EL (cell line): ENCODE measurements at places on chromosomes 6 and 20.

- peak; percentile 56 for DNase-seq
Measured at GRCh38 chr6:33112148-33112547, 36.4 kb downstream of the HLA-DPB1 start.

DNA sequence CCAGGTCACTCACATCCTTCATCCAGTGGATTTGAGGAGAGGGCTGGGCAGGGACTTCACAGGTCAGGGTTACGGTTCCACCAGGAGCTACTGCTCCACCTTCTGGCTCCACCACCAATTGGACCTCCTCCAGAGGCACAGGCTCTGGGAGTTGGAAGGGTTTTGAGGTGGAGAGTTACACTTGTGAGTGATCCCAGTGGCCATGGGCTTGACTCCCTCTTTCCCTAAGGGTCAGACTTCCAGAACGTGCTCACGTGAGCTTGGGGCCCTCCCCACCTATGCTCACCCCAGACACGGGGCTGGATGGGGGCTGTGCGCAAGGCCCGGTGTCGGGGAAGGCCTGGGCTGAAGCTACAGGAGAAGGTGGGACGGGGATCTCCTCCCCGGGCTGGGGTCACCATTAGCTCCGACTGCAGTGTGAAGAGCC lies 1.5 kb downstream of the AGER start:
- DNase-seq = no peak

- no peak for DNase-seq
Measured at GRCh38 chr20:58637466-58638213, 13.4 kb upstream of the STX16 start.

- DNase-seq = peak; percentile 22
Measured at GRCh38 chr6:90068703-90069523, 174.6 kb downstream of the GJA10 start.

DNA sequence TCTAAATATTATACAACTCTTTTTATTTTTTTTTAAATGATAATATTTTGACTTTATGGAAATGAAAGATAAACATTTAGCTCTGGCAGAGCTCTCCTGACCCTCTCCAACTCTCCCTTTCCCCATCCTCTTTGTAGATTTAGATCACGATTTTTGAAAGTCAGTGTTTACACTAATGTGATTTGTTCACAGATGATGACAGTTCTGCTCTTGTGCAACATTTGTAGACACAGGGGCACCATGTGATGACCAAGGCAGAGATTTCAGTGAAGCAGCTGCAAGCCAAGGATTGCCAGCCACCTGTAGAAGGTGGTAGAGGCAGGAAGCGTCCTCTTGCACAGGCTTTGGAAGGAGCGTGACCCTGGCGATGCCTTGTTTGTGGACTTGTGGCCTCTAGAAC lies 483.2 kb downstream of the QKI start:
- peak; percentile 45 for DNase-seq

DNA sequence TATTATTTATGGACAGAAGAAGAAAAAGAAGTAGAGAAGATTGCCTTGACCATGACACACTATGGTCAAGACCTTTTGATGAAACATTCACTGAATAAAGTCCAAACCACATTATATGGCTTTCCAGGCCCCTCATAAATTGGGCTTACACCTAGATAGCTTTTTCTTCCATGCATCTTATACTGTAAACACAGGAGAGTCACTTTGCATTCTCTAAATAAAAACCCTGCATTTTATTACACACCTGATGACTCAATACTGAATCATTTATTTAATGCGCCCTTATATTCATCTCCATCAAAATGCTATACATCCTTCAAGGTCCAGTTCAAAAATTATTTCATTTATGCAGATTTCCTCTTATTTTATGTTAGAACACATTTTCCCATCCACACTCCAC lies 78.0 kb downstream of the COL21A1 start:
- DNase-seq = no peak

DNA sequence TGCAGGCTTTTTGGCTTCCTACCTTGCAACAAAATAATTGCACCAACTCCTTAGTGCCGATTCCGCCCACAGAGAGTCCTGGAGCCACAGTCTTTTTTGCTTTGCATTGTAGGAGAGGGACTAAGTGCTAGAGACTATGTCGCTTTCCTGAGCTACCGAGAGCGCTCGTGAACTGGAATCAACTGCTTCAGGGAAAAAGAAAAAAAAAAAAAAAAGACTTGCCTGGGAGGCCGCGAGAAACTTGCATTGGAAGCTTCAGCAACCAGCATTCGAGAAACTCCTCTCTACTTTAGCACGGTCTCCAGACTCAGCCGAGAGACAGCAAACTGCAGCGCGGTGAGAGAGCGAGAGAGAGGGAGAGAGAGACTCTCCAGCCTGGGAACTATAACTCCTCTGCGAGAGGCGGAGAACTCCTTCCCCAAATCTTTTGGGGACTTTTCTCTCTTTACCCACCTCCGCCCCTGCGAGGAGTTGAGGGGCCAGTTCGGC lies 420 bp downstream of the SOX4 start:
- peak; percentile 67 for DNase-seq

GRCh38 chr20:16317445-16318362 lies 255.5 kb downstream of the KIF16B start:
- no peak for DNase-seq

GRCh38 chr6:37513155-37513554 lies 13.5 kb upstream of the CCDC167 start:
- DNase-seq = no peak

DNA sequence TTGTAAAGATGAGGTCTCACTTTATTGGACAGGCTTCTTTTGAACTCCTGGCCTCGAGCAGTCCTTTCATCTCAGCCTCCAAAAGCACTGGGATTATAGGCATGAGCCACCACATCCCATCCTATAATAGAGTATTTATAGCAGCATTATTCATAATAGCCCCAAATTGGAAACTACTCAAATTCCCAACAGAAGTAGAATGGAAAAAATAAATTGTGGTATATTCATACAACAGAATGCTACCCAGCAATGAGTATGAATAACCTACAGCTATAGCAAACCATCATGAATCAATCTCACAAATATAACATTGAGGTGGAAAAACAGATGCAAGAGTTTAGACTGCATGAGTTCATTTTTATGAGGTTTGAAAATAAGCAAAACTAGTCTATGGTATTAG lies 84.8 kb upstream of the BTBD3 start:
- DNase-seq = no peak

DNA sequence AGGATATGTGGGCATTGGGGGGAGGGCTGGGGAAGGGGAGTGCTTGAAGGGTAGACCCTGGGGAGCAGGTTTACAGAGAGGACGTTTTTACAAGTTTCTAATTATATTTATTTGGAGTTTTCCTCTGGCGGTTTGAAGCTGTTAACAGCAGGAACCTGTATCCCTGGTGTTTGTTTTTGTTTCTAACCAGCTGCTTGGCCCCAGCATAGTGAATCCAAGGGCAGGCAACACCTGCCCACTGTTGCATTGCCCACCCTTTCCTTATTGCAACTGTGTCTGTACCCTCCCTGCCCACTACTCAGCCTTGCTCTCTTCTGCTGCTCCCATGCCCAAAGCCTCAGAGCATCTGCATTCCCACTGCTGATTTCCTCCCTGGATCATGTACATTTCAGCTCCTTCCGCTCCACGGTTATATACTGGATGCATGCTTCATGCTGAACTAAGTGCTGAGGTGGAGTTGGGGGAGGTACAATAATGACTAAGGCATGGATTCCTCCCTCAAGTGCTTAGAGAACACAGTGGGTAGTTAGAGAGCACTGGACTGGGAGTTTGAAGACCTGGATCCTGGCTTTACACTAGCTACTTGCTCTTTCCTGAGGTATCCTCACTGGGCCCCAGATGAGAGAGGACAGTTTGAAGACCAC lies 6.0 kb downstream of the SCUBE3 start:
- no peak for DNase-seq

DNA sequence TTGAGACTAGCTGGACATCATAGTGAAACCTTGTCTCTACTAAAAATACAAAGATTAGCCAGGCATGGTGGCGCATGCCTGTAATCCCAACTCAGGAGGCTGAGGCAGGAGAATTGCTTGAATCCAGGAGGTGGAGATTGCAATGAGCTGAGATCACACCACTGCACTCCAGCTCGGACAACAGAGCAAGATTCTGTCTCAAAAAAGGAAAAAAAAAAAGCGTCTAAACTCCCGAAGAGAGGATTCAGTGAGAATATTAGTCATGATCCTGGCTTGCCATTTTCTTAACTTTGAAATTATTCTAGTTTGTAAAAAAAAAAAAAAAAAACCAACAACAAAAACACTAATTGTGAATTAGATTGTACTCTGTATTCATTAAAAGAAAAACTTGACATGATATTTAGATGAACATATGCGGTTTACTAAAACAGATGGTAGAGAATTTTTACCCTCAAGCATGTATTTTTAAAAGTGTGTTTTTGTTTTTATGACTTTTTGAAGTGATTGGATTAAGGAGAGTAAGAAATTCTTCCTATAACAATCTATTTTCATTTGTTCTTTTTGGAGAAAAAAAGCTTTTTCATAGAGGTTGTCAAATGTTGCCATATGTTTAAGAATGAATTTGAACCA lies 80.7 kb downstream of the UST start:
- peak; percentile 48 for DNase-seq

DNA sequence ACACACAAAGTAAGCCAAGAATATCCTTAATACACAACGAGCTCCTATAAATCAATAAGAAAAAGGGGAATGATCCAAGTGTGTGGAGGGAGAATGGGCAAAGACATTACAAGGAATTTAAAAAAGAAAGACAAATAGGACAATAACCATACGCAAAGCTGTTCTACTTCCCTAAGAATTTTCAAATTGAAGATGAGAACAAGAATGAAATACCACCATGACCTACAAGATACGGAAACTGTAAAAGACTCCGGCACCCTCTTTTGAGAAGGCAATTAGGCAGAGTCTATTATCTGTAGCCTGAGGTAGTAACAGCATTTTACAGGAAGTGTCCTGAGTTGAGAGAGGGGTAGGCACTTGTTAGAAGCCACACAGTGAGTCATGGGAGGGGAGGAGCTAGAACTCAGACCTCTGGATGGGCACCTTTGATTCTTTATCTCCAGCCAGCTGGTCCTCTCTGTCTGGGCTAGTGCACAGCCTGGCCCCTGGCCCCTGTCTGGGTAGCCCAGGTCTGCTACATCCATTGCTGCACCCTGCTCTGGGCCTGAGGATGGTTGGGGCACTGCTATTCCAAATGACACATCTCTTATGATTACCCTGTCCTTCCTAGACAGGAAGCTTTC lies 15.3 kb downstream of the RSPO4 start:
- DNase-seq = peak; percentile 28

DNA sequence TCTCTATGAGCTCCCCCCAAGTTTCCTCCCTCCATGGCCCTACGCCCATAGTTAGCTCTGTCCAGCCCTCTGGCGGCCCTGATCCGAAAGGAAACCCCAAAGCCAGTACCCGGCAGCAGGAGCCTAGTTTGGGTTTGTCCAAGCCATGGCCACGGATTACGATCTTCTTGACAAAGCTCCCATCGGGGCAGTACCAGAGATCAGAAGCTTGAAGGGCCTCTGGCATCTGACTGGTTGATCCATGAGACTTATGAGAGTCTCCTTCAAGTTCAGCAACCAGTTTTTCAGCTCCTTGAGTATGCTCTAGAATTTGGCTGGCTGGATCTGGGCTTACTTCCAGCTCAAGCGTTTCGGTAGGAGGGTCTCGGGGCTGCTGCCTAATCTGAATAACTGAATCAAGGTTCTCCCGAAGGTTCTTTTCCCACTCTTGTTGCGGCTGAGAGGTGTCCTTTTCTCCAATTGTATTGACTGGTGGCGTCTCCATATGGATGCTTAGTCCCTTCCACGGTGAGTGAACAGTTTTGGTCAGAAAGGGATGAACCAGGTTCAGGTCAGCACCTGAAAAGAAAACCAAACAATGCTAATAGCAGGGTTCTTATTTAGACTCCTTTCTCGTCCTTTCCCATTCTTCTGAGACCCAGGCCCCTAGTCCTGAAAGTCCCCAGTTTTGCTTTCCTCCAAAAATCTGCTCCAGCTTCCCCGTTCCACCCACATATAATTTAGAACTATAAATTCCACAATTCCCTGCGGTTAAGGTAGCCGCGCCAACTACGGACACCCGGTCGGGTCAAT lies 595 bp downstream of the FKBPL start:
- DNase-seq = no peak

DNA sequence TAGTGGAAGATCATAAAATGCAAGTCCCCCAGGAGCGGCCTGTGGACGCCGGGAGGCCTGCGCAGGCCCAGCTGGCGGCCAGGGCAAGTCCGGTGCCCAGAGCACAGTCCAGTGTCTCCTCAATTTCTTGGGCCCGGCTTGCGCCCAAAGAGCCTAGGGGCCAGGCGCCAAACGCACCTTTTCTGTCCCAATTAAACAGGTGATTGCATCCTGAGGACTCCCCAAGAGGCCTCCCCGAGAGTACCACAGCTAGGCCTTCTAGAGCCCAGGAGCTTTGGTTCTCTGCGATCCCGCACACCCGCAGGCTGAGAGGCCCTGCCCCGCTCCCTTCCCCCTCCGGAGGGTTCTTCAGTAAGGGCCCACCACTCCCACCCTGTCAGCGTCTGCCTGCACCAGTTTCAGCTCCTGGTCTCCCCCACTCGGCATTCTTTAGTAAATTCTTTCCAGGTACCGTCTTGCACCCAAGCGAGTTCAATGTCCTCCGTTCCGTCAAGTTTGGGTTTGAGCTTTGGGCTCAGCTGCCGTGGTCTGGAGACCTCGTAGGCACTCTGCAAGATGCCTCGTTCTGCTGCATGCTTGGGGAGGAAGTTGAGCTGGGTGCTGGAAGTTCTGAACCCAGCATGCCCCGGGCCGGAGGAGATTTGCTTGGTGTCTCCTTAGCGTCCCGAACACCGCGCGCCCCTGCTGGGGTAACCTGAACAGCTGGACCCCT lies 3.9 kb upstream of the NKX2-2 start:
- DNase-seq = no peak
